ENCODE measurements at places on chromosomes 3 and 15. TPM values are rescaled to one million over a fixed set of nuclear protein-coding genes. Genes with fewer than 3 reads are reported as not detected.

The ARHGAP11A gene
- total RNA-seq = 61.6 TPM

The CNOT10 gene
- 26.5 TPM for total RNA-seq

GRCh38 chr3:111594205-111594604 lies 941 bp downstream of the ZBED2 start:
- peak; percentile 69 for DNase-seq

GRCh38 chr15:91947683-91948608 lies 94.4 kb downstream of the SLCO3A1 start:
- DNase-seq = no peak

DNA sequence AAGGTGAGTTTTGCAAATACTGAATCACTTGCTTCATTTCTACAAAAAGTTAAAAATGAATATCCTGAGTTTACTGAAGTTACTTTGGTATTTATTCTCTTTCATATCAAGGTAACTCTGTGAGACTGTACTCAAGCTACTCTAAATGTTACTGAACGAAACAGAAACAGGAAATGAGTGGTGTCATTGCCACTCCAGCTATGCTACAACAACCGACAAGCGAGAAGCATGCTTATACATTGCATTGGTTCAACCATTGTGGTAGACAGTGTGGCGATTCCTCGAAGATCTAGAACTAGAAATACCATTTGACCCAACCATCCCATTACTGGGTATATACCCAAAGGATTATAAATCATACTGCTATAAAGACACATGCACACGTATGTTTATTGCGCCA lies 313.2 kb upstream of the THBS1 start:
- DNase-seq = no peak

The CPLX3 gene
- total RNA-seq = not detected

- no peak for DNase-seq
Measured at GRCh38 chr15:50138391-50138790, 19.4 kb upstream of the ATP8B4 start.

Measured in LHCN-M2 (cell line).